Activated CD4-positive, alpha-beta memory T cell treated with anti-CD3 and anti-CD28 coated beads for 36 hours (primary cell): ENCODE measurements at places on chromosomes 2 and 18.

DNA sequence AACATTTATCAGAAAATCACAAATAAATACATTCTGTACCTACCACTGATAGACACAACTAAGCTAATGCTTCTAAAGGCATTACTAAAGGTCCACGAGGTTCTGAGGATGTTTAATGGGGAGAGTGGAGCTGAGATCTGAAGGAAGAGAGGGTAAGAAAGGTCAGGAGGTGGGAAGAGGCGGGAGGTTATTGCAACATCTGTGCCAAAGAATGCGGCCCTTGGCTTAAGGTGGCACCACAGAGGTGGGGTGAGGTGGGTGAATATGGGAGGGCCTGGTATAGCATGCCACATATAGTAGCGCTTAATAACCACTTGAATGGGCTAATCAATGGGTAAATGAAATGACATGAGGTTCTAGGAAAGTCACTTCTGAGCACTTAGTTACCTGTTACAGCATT lies 217.8 kb upstream of the ATP5MC3 start:
- DNase-seq, result no peak
- no peaks in the 10 kb centered on the region for H3K36me3 ChIP-seq
- no peak overlapping the region for H3K27ac ChIP-seq
- peaks cover 9% of the 10 kb centered on the region for H3K27me3 ChIP-seq
- no peak overlapping the region for H3K4me3 ChIP-seq
- no peaks in the 10 kb centered on the region for H3K4me1 ChIP-seq

DNA sequence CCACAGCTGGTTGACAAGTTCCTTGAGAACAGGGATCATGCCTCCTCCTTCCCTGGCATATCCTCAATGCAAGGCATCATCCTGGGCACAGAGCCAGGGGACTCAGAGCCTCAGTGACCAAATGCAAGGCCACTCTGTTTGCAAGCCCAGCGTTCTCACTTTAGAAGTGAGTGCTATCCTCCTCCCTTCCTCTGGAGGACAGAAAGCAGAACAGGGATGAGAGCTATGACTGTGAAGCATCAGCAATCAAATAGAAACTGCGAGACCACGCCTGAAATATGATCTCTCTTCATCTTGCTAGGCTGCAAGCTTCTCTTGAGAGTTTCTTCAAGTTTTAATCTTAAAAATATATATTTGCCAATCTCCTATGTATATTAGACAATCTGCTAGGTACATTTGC lies 119.8 kb downstream of the LRATD1 start:
- H3K4me3 ChIP-seq, result no peak overlapping the region
- no peaks in the 10 kb centered on the region for H3K36me3 ChIP-seq
- no peak for DNase-seq
- H3K27ac ChIP-seq, result no peak overlapping the region

GRCh38 chr2:73033142-73033765 lies 38.3 kb downstream of the SFXN5 start:
- no peaks in the 10 kb centered on the region for H3K4me1 ChIP-seq
- H3K36me3 ChIP-seq, result no peaks in the 10 kb centered on the region
- no peak for DNase-seq

GRCh38 chr2:238865015-238865719 lies 17.3 kb downstream of the TWIST2 start:
- H3K27me3 ChIP-seq, result peaks cover 5% of the 10 kb centered on the region
- H3K36me3 ChIP-seq, result no peaks in the 10 kb centered on the region
- H3K4me3 ChIP-seq, result no peak overlapping the region
- DNase-seq, result no peak

DNA sequence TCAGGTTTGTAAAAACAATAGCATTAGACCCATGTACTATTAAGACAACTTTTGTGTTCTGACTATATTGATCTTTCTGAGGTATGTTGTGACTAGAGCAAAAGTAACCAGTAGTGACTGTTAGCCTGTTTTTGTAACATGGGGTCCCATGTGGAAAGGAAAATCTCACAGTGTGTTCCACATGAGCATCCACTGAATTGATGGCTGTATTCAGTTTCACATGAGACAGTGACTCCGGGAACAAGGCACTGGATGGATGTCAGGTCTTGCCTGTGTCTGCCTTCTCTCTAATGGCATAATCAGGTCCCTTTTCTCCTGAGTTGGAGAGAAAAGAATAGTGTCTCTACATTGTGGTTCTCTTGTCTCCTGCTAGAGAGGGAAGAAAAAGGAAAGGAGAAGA lies 27.5 kb downstream of the TMEM178A start:
- no peaks in the 10 kb centered on the region for H3K36me3 ChIP-seq
- DNase-seq, result no peak
- H3K4me1 ChIP-seq, result no peaks in the 10 kb centered on the region
- peaks cover 17% of the 10 kb centered on the region for H3K27me3 ChIP-seq
- H3K4me3 ChIP-seq, result no peak overlapping the region

GRCh38 chr2:95122197-95122551 lies 566 bp upstream of the MRPS5 start:
- peak overlapping the region; percentile 63 for H3K27ac ChIP-seq
- DNase-seq, result no peak
- peak overlapping the region; percentile 90 for H3K4me3 ChIP-seq
- peaks cover 42% of the 10 kb centered on the region for H3K4me1 ChIP-seq

GRCh38 chr18:76459687-76460350 lies 35.2 kb downstream of the ZNF516 start:
- H3K27me3 ChIP-seq, result no peaks in the 10 kb centered on the region
- no peaks in the 10 kb centered on the region for H3K36me3 ChIP-seq
- H3K4me1 ChIP-seq, result no peaks in the 10 kb centered on the region
- H3K27ac ChIP-seq, result no peak overlapping the region

GRCh38 chr2:156581280-156581679 lies 145.1 kb downstream of the GPD2 start:
- peaks cover 4% of the 10 kb centered on the region for H3K36me3 ChIP-seq
- no peak overlapping the region for H3K4me3 ChIP-seq
- peaks cover 8% of the 10 kb centered on the region for H3K4me1 ChIP-seq
- H3K27ac ChIP-seq, result no peak overlapping the region
- no peaks in the 10 kb centered on the region for H3K27me3 ChIP-seq
- no peak for DNase-seq

DNA sequence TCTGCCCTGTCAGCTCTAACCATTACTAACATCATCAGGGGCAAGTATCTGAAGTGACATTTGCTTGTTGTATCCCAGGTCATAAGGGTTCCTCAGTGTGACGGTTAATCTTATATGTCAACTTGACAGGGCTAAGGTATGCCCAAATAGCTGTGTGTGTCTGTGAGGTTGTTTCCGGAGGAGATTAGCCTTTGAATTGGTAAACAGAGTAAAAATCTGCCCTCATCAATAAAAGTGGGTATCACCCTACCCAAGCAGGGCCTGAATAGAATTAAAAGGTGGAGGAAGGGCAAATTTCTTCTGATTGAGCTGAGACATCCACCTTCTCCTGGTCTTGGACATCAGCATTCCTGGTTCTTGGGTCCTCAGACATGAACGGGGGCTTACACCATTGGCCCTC lies 12.8 kb upstream of the TGFA start:
- H3K4me1 ChIP-seq, result no peaks in the 10 kb centered on the region
- no peaks in the 10 kb centered on the region for H3K36me3 ChIP-seq
- DNase-seq, result no peak
- no peak overlapping the region for H3K4me3 ChIP-seq

- DNase-seq, result no peak
- H3K4me1 ChIP-seq, result no peaks in the 10 kb centered on the region
- no peaks in the 10 kb centered on the region for H3K36me3 ChIP-seq
- no peak overlapping the region for H3K27ac ChIP-seq
- H3K4me3 ChIP-seq, result no peak overlapping the region
These were observed 138.3 kb downstream of the ZBTB7C start for GRCh38 chr18:48270929-48271328.

DNA sequence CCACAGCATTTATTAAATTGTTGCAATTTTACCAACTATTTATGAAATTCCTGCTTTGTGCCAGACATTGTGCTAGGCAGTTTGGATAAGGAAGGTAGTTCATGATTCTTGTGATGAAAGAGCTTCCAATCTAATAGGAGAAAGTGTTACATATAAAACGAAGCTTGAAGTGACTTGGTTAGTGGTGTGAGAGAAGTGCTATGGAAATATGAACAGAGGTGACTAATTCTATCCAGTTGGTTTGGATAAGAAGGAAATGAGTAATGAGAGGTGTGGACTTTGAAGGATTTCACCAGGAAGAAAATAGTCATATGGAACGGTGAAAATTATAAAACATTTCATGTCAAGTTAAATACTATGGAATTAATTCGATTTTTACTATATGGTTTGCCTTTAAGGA lies 48.6 kb downstream of the EML6 start:
- peaks cover 8% of the 10 kb centered on the region for H3K4me1 ChIP-seq
- peaks cover 3% of the 10 kb centered on the region for H3K27me3 ChIP-seq
- peaks cover 3% of the 10 kb centered on the region for H3K36me3 ChIP-seq
- no peak for DNase-seq

DNA sequence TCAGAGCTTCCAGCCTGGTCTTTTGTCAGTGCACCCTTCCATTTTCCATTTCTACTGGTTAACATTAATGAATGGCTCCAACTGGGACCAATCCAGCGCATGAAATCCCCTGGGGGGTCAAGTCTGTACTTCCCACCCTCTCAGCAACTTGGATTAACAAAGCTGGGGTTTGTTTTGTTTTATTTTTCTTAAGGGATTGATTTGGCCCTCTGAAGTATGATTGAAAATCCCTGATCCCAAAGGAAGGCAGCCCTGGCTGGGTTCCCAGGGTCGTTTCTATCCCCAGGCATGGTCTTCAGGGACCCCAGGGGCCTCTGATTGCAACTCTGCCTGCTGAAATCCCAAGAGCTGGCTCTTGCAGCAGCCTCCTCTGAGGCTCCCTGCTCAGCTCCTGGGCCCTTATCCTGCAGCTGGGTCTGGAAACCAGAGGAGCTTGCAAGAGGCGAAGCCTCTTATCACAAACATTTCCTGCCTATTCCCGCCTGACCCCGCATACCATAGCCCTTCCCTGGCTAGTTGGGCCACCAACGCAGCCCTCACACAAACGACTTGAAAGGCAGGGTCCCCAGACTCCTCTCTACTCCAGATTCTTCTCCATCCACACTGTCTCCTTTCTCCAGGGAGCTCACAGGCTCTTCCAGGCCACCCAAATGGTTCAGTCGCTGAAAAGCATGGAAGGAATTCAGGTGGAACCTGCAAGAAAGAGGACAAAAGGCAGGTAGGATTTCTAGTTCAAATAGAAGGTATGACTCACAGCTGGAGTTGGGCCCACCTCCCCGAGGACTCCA lies 109.7 kb upstream of the PKDCC start:
- no peaks in the 10 kb centered on the region for H3K36me3 ChIP-seq
- H3K4me1 ChIP-seq, result no peaks in the 10 kb centered on the region
- peaks cover 3% of the 10 kb centered on the region for H3K27me3 ChIP-seq
- no peak overlapping the region for H3K4me3 ChIP-seq
- H3K27ac ChIP-seq, result no peak overlapping the region

- H3K36me3 ChIP-seq, result no peaks in the 10 kb centered on the region
- no peak for DNase-seq
- no peak overlapping the region for H3K4me3 ChIP-seq
- no peak overlapping the region for H3K27ac ChIP-seq
- no peaks in the 10 kb centered on the region for H3K4me1 ChIP-seq
These were observed 298.1 kb downstream of the TGIF1 start for GRCh38 chr18:3748086-3748485.

DNA sequence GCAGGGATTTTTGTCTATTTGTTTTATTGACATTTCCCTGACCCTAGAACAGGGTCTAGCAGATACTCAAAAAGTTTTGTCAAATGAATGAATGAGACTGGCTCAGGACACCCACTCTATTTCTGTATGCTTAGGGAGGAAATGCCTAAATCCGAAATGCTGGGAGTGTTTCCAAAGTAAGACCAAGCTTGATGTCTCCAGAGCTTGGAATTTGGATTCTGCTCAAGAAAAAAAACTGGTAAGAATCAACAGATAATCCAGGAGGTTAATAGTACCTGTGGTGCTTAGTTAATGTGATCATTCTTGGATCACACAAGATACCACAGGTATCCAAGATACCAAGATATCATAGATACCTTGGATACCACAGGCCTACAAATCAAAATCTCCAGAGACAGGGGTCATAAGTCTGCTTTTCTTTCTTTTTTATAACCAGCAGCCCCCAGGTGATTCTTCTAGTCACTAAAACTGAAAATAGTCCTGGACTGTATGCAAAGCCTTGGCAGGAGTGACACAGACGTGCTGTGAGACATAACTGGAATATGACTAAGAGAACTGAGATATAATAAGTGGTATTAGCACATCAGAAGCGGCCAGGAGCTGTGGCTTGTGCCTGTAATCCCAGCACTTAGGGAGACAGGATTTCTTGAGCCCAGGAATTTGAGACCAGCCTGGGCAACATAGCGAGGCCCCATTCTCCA lies 39.9 kb upstream of the SP3 start:
- peaks cover 9% of the 10 kb centered on the region for H3K4me1 ChIP-seq
- DNase-seq, result peak; percentile 48
- H3K27me3 ChIP-seq, result peaks cover 6% of the 10 kb centered on the region

DNA sequence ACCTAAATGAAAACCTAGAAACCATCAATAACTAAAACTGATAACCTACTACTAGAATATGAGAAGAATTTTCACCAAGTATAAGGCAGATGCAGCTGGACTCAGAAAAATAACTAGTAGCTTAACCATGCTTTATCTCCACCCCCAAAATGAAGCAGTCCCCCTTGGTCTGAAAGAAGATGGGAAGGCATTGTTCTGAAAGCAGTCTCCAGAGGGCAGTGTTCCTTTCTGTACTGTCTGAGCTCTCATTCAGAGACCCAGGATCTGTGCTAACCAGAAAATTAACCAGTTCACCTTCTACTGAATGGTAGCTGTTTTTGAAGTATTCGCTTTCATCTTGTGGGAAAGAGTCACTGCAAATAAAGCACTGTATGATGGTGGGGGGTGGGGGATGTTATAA lies 273.0 kb downstream of the PDE11A start:
- H3K4me1 ChIP-seq, result no peaks in the 10 kb centered on the region
- no peaks in the 10 kb centered on the region for H3K36me3 ChIP-seq
- no peak for DNase-seq
- H3K27ac ChIP-seq, result no peak overlapping the region
- H3K4me3 ChIP-seq, result no peak overlapping the region

DNA sequence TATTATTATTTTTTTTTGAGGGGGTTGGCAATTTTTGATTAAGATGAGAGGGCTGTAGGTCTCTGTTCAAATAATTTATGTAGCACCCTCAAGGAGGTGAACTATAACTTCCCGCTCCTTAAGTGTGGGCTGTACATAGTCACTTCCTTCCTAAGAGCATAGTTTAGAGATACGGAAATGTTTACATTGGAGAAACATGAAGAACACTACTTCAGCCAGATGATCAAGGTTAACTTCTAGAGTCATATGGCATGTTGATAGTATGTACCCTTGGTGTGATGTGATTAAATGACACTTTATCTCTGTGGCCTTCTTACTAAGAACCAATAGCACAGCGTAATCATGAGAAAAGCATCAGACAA lies 93.7 kb downstream of the MIB1 start:
- no peak overlapping the region for H3K27ac ChIP-seq
- peaks cover 2% of the 10 kb centered on the region for H3K4me1 ChIP-seq
- H3K36me3 ChIP-seq, result peaks cover 6% of the 10 kb centered on the region
- H3K4me3 ChIP-seq, result no peak overlapping the region
- no peak for DNase-seq

- DNase-seq, result peak; percentile 69
- H3K27ac ChIP-seq, result no peak overlapping the region
- H3K36me3 ChIP-seq, result no peaks in the 10 kb centered on the region
- no peak overlapping the region for H3K4me3 ChIP-seq
- H3K4me1 ChIP-seq, result peaks cover 35% of the 10 kb centered on the region
These were observed 48.6 kb upstream of the RAPH1 start for GRCh38 chr2:203583701-203584100.

GRCh38 chr2:224835405-224835804 lies 119.2 kb upstream of the CCDC195 start:
- H3K4me3 ChIP-seq, result no peak overlapping the region
- peaks cover 69% of the 10 kb centered on the region for H3K36me3 ChIP-seq
- no peak for DNase-seq

- H3K27me3 ChIP-seq, result peaks cover 1% of the 10 kb centered on the region
- no peak overlapping the region for H3K27ac ChIP-seq
- DNase-seq, result no peak
- H3K36me3 ChIP-seq, result no peaks in the 10 kb centered on the region
These were observed 218.2 kb downstream of the RBM43 start for GRCh38 chr2:151043484-151043883.
